AG04450 (cell line): ENCODE measurements at places on chromosomes 13 and 19.

DNA sequence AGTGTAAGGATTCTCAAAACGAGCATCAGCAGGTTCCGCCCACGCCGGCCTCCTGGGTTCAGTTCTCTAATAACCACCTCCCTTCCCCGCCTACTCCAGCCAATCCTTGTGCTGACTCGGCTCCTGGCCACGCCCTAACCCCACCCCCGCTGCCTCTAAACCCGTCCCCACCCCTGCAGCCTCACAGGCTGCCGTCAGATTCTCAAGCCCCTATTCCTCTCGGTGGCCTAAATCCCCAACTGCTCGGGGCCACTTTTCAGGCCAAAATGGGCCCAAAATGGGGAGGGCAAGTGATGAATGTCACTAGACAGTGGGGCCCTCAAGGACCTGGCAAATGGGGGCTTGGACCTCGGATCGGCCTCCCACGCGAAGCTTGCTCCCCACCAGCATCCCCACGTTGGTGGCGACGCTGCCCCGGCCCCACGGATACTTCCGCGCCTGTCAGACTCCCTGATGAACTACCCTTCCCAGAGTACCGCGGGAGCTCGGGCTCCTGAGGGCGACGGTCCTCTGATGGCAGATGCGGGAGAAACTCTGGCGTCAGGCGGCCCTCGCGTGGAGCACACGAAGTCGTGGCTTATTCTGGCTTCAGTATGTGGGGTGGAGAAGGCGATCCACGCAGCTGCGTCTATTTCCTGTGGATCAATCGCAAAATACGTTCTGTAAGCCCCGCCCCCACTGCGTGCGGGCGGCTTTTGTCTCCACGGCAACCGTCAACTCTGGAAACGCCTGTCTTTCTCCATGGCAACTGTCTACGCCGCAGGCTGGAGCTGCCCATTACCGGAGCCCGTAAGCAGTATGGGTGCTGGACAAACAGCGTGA is 24.8 kb downstream of the ZNF473 start:
- peak; percentile 13 for DNase-seq

- no peak for DNase-seq
These were observed 4.0 kb downstream of the CLC start for GRCh38 chr19:39733841-39734240.

GRCh38 chr19:575527-576506 is 3.4 kb downstream of the BSG start:
- no peak for DNase-seq

- no peak for DNase-seq
These were observed 109.5 kb downstream of the KCNRG start for GRCh38 chr13:50124536-50125303.

GRCh38 chr13:48892688-48893075 is 83.0 kb upstream of the FNDC3A start:
- DNase-seq, result no peak

DNA sequence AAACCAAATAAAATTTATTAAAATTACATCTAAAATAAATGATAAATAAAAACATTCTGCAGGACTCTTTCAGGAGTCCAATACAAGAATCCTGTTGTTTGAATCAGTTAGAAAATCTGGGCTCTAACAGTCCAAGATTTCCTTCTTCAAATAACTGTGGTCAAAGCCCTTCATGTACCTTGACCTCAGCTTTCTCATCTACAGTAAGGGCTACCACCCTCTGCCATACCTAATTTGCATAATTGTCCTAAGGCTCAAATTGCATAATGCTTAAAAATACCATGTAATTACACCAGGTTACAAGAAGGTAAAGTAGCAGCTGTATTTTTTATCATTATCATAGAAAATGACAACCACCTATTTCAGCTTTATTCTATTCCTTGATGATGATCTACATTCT is 54.3 kb downstream of the XPO4 start:
- no peak for DNase-seq
